ENCODE measurements at places on chromosomes 13 and 19.

GRCh38 chr13:23612182-23612581 lies 42.0 kb downstream of the TNFRSF19 start:
- DNase-seq, result no peak

GRCh38 chr19:15452111-15453047 lies 2.6 kb upstream of the WIZ start:
- peak; percentile 40 for DNase-seq

DNA sequence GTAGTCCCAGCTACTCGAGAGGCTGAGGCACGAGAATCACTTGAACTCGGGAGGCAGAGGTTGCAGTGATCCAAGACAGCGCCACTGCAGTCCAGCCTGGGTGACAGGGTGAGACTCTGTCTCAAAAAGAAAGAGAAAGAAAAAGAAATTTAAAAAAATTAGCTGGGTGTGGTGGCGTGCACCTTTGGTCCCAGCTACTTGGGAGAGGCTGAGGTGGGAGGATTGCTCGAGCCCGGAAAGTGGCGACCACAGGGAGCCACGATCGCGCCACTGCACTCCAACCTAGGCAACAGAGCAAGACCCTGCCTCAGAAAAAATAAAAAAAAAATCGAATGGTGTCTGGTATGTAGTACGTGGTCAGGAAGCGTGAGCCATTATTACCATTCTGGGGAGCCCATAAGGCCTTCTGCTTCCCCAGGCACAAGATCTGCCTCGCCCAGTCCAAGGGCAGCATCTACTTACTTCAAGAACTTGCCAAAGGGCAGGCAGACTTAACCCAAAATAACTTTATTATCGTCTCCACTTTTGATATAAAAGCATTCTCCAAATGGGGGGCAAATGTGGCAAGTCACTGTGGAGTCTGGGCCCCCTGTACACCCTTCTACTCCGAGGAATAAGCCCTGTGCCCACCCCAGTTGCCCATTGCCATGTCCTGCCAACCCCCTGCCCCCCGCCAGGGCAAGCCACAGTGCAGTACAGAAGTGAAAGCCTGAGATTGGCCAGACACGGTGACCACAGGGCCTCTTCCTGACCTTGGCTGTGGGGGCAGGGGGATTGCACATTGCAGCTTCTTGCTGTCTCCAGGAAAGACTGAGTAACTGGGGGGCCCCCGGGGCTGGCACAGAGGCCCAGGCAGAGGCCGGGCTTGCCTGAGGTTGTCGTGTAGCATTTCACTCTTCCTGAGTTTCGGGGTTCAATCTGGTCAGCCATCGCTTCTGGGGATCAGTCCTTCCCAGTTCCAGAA lies 12.6 kb downstream of the CCL25 start:
- no peak for DNase-seq

- DNase-seq, result no peak
Measured at GRCh38 chr19:572743-573518, 535 bp downstream of the BSG start.

GRCh38 chr13:74204602-74205312 lies 70.6 kb upstream of the KLF12 start:
- DNase-seq, result no peak

DNA sequence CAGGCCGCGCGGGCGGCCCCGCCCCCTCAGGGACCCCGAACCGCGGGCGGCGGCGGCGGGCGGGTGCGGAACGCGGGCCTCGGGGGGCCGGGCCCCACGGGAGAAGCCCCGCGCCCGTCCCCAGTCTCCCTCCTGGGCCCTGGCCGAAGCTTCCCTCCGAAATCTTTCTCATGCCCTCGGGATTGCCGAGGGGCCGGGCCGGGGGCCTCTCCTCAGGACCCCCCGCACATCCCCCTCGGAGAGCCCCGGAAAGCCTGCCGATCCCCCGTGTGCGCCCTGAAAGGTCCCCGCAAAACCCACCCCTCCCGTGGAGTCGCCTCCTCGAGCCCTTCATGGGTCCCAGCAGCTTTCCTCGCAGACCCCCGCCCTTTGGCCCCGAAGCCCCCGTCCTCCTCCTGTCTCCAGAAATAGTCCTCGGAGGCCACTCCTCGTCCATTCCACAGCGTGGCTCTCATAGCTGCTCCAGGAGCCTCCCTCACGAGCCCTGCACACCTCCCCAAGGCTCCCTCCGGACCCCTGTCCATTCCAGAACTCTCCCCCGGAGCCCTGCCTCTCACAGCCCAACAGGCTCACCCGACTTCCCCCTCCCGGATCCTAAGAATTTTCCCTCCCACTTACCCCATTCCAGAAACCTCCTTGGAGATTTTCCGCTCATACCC lies 555 bp downstream of the SAMD4B start:
- no peak for DNase-seq

- no peak for DNase-seq
Measured at GRCh38 chr13:112905990-112906641, 62.9 kb upstream of the MCF2L start.

DNA sequence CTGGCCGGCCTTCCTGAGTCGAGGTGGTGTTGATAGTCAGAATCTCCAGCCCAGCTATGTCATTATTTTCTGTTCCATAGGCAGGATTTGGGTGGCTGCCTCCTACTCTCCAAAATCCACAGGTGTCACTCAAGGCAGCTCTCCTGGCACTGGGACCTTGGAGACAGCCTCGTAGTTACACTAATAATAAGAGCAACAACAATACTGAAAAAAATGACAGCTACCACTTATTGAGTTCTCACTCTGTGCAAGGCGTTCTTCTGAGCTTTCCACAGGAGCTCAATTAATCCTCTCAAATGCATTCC lies 12.2 kb upstream of the KLK12 start:
- no peak for DNase-seq

DNA sequence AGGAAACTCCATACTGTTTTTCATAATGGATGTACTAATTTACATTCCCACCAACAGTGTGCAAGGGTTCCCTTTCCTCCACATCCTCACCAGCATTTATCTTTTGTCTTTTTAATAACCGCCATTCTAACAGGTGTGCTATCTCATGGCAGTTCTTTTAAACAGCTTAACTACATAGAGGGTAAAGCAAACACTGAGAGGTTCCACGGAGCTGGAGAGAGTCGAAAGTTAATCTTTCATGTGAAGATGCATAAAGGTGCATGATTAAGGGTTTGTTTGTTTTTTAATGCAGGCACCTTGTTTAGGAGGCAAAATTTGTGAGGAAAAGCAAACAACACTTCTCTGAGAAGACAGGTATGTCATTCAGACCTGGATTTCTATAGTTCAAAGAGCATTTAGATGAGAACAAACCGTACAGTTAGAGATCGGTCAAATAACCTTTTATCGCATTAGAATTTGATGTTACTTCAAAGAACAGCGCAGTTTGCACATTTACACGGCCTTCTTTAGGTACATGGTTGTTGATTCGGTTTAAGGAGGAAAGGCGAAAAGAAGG lies 193.9 kb downstream of the RBM26 start:
- DNase-seq, result no peak

Measured in stimulated activated CD4-positive, alpha-beta T cell treated with anti-CD3 and anti-CD28 coated beads, Interleukin-2, amount 100 ng/mL, for 24 hours (primary cell).